ENCODE measurements at places on chromosomes 12 and 14.

DNA sequence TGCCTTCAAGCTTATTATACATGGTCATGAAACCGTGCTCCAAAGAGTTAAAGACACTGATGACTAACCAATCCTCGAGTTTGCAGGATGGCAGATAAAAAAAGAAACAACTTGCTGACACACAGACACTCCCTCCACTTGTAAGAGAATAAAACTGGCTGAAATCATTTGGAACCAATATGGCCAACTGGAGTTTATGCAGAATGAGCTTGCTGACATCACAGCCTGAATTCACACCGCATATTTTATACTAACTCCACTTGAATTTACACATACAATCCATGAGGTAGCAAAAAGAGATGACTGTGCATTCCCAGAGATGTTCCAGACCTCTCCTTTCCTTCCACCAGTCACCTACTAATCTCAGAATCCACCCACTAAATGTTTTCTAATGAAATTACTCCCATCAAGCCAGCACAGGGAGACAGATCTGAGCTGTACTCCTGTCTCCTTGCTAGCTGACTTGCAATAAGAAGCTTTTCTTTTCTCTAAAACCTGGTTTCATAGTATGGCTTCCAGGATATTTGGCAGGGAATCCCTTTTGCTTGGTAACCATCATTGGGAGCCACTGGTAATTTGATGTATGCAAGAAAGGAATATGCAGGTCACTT is 15.8 kb upstream of the PTPRR start:
- DNase-seq = no peak

GRCh38 chr14:50607181-50607580 is 47.2 kb downstream of the ATL1 start:
- no peak for DNase-seq

GRCh38 chr14:58760121-58760520 is 122.4 kb downstream of the DACT1 start:
- no peak for DNase-seq

DNA sequence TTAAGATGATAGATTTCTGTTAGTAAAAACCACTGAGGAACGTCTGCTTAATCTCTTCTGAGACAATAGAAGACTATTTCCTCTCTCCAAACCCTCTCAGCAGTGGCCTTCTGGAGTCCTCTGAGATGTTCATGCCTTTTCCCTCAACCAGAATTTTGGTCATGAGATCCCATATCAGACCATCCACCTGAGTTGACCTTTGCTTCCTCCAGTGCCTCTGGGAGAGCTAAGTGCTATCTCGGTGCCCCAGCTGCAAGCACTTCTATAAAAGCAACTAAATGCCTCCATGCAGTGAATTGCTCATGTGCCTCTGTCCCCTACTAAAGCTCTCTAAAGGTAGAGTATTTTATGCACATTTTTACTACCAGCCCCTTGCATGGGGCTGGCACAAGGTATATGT is 172.8 kb upstream of the BCL2L14 start:
- DNase-seq = no peak

DNA sequence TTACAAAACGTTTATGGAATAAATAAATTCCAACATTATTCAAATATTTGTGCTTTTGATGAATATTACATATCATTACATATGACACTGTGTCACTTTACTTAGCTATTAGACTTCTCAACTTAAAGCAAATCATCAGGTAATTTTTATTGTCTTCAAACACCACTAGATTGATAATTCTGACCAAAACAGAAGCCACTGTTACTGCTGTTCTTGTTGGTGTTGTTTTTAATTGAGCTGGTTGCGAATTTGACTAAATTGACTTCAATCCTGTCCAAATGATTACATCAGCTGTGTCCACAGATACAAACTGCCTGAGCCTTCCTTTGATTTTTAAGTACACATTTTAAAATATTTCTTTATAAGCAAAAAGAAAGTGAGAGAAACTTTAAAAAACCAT is 29.2 kb downstream of the PRKD1 start:
- no peak for DNase-seq

GRCh38 chr14:61899497-61899896 is 137.3 kb downstream of the SNAPC1 start:
- no peak for DNase-seq

DNA sequence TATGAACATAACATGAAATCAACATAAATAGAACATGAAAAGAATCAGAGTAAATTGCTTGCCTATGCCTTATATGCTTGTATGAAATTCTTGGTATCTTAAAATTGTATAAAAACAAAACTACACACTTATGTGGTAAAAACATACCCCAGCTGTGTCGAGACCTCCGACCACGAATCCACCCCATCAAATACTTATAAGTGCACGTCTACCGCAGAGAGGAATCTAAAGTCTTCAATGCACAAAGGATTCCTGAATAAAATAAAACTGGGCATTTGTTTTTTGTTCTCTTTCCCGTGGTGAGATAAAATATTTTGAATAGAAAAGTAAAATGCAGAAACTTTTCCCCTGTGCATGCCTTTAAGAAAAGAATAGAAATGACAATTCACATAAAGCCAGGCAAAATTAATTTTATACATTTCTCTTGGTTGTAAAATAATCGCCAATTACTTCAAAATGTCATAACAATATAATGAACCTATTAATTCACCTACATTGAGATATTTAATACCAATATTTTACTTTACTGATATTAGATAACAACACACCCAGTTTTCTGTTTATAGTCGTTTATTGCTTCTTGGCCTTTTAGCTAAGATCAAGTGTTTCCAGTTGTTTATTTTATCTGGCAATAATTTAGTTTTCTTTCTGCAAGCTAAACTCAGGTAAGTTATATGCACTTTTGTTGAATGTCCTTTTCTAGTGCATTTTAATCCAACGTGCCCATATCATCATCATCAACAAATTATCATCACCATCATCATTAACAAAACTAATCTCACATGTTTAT is 1.0 kb downstream of the KLRK1 start:
- no peak for DNase-seq

Measured in neural crest cell (in vitro differentiated cells).